ENCODE measurements at places on chromosomes 12 and 14. TPM values are rescaled to one million over a fixed set of nuclear protein-coding genes. Genes with fewer than 3 reads are reported as not detected.

GRCh38 chr12:3157581-3158323 is 80.6 kb downstream of the TSPAN9 start:
- no peak for DNase-seq

- DNase-seq = no peak
Observed at GRCh38 chr12:69688021-69688420, 11.1 kb downstream of the BEST3 start.

DNA sequence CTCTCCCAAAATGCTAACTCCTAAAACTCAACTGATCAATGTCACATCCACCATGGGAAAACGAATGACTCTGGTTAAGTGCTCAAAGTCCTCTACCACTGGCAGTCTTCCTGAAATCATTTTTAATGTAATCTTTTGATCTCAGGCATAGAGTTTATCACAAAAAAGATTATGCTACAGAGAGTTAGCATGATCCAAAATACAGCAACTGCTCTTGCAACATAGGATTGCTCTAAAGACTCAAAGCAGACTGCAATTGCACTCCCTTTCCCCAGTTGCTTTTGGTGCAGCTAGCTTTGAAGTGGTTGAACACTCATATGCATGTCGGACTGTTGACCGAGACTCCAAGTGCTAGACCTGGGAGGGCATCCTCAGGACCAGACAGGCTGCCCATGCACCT is 109.3 kb downstream of the C12orf42 start:
- no peak for DNase-seq

- no peak for DNase-seq
Observed at GRCh38 chr12:24025153-24025798, 75.8 kb upstream of the SOX5 start.

The SLC17A8 gene
- total RNA-seq = not detected

The DAO gene
- not detected for total RNA-seq

The RERG gene
- 23.9 TPM for total RNA-seq

The BDKRB2 gene
- 14.2 TPM for total RNA-seq

The IPO4 gene
- 54.2 TPM for total RNA-seq

Data from suprapubic skin (tissue), 4 donors.